Suprapubic skin (tissue), 4 donors: ENCODE measurements at places on chromosomes 1 and 21.

- H3K36me3 ChIP-seq, result no peaks in the 10 kb centered on the region
- no peak overlapping the region for H3K27ac ChIP-seq
- no peak for DNase-seq
- H3K4me1 ChIP-seq, result no peaks in the 10 kb centered on the region
Measured at GRCh38 chr1:164054331-164054730, 504.7 kb upstream of the PBX1 start.

DNA sequence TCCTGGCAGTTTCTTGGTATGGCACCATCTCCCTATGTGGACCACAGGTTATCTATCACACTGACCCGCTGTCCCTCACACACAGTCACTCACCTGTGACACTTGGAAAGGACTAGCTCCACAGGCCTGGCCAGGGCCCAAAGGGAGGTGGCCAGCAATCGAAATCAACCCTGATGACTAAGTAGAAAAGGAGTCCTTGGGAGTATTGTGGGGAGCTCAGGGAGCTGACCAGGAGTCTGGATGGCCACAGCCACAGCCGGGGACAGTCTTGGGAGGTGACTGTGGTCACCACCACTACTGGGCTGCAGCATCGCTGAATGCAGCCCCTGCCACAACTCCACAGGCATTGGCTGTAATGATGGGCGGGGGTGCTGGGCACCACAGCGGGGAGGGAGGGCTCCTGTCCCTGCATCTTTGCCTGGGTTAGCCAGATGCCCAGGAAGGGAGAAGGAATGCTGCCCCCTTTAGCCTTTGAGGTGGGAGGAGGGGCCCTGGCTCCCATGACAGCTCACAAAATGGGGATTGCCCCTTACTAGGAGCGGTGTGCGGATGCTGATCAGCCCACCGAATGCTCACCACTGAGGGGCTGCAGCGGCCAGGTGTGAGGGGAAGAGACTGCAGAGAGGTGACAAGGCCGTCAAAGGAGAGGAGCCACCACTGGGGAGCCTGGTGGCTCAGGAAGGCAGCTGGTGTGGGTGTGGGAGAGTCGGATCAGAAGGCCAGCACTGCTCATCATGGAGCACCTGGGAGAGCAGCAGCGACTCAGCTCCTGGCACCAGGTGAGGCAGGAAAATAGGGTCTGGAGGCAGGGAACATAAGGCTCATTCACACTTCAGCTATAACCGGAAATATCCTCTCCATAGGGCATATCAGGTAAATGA, 61.3 kb downstream of the H3-3A start:
- H3K27ac ChIP-seq, result peak overlapping the region; percentile 94
- peak; percentile 9 for DNase-seq
- peaks cover 53% of the 10 kb centered on the region for H3K4me1 ChIP-seq
- no peaks in the 10 kb centered on the region for H3K27me3 ChIP-seq

- no peaks in the 10 kb centered on the region for H3K36me3 ChIP-seq
- DNase-seq, result no peak
- no peak overlapping the region for H3K4me3 ChIP-seq
- peak overlapping the region; percentile 54 for H3K27ac ChIP-seq
- H3K4me1 ChIP-seq, result peaks cover 19% of the 10 kb centered on the region
Measured at GRCh38 chr1:27058966-27059669, 46.5 kb upstream of the TENT5B start.

- no peaks in the 10 kb centered on the region for H3K4me1 ChIP-seq
- no peaks in the 10 kb centered on the region for H3K27me3 ChIP-seq
- H3K4me3 ChIP-seq, result no peak overlapping the region
- H3K36me3 ChIP-seq, result no peaks in the 10 kb centered on the region
Measured at GRCh38 chr1:98405581-98406074, 255.9 kb upstream of the SNX7 start.

- H3K4me1 ChIP-seq, result no peaks in the 10 kb centered on the region
- H3K27me3 ChIP-seq, result peaks cover 3% of the 10 kb centered on the region
- no peak overlapping the region for H3K4me3 ChIP-seq
- H3K36me3 ChIP-seq, result no peaks in the 10 kb centered on the region
Measured at GRCh38 chr1:230517786-230518185, 91.7 kb upstream of the PGBD5 start.

DNA sequence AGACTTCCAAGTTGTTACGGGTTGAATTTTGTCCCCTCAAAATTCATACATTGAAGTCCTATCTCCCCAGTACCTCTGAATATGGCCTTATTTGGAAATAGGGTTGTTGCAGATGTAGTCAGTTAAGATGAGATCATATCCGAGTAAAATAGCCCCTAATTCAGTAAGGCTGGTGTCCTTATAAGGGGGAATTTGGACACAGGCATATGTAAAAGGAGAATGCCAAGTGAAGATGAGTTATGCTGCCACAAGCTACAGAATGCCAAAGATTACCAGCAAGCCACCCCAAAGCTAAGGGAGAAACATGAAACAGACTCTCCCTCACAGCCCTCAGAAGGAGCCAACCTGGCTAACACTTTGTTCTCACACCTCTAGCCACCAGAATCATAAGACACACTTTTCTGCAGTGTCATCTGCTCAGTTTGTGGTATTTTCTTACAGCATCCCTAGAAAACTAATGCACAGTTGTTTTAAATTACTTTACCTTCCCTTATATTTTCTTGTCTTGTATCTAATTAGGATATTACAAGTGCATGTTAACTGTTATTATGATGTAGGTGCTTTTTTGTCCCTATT, 43.3 kb upstream of the PRDX6 start:
- H3K27ac ChIP-seq, result no peak overlapping the region
- H3K4me3 ChIP-seq, result no peak overlapping the region
- H3K4me1 ChIP-seq, result peaks cover 25% of the 10 kb centered on the region

DNA sequence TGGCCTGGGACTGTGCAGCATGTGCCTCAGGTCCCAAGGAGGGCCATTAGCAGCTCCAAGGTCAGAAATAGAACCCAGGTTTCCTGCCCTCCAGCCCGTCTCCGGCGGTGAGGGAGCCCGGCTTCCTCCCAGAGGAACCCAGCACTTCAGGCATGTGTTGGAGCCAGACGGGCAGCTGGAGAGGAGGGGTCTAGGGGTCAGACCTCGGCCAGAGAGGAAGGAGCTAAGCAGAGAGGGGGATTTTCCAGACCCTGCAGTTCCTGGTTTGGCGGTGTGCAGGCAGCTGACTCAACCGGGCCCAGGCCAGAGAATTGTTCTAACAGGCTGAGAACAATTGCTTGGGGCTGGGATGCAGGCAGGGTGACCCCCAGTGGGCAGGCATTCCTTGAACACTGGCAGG, 37.1 kb downstream of the HSPG2 start:
- H3K27ac ChIP-seq, result peak overlapping the region; percentile 27
- H3K27me3 ChIP-seq, result no peaks in the 10 kb centered on the region
- H3K4me1 ChIP-seq, result peaks cover 95% of the 10 kb centered on the region
- DNase-seq, result no peak
- peaks cover 10% of the 10 kb centered on the region for H3K36me3 ChIP-seq
